NCI-H2107 (cell line): ENCODE measurements at places on chromosomes 4 and X.

GRCh38 chr4:27018076-27018475 lies 157.4 kb downstream of the STIM2 start:
- DNase-seq, result no peak

DNA sequence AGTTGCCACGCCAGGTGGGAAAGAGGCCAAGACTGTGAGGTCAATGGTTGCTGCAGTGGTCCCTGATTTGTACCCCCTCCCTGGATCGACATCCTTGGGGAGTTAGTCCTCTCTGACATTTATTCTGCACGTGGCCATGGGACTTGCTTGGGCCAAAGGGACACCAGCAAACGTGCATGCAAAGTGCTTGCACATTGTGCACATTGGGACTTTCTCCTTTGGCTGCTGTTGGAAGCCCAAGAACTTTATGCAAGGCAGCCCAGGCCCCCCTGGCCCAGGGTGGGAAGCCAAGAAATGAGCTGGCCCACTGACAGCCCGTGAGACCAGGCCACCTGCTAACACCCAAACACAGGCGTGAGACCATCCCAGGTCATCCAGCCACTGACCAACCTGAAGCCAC lies 38.1 kb downstream of the SLC2A9 start:
- DNase-seq, result no peak

DNA sequence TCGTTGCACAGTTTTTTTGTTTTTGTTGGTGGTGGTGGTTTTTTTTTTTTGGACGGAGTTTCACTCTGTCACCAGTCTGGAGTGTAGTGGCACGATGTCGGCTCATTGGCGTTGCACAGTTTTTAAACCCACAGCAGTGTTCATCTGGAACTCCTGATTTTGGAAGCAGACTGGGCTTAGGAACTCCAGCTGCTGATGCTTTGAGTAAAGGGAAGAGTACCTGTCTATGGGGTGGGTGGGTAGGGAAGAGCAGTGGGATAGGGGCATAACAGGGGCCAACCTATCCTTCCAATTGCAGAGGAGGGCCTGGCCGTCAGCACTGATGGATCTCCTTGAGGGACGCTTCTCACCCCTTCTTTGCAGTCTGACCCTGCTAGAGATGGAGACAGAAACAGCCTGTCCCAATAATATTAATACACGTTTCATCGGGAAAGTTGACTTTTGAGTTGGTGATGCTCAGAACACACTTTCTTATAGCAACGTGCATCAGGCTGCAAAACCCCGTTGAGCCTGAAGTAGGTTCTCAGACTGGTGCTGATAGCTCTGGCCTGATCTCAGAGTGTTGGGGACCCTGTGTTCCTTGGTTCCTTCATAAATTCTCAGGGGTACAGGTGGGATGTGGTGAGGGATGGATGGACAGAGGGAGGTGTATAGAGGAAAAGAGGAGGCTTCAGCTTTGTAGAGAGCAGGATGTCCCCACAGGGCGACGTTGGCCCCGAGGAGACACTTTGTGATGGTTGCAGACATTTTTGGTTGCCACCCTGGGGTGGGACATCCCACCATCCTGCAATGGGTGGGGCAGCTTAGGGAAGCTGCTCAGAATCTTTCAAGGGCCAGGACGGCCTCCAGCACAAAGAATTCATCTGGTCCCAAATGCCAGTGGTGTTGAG lies 2.3 kb downstream of the CD99 start:
- DNase-seq, result no peak

- DNase-seq, result no peak
Measured at GRCh38 chr4:107570952-107571351, 149.1 kb downstream of the PAPSS1 start.

GRCh38 chrX:155896512-155896911 lies 15.4 kb downstream of the VAMP7 start:
- no peak for DNase-seq

- peak; percentile 62 for DNase-seq
Measured at GRCh38 chrX:21374163-21374993, at the start of gene CNKSR2. TSS of gene CNKSR2 (plus strand) at chrX:21374418. CDS start at chrX:21374898, 480 bp downstream.

DNA sequence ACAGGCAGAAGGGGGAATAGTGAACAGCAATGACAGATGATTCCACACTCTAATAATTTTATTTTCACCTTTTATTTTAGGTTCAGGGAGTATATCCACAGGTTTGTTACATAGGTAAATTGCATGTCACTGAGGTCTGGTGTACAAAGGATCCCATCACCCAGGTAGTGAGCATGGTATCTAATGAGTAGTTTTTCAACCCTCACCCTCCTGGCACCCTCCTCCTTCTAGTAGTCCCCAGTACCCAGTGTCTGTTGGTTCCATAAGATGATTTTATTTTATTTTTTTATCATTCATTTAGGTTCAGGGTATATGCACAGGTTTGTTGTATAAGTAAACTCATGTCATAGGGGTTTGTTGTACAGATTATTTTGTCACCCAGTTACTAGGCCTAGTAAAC lies 58.6 kb upstream of the UGT8 start:
- no peak for DNase-seq

DNA sequence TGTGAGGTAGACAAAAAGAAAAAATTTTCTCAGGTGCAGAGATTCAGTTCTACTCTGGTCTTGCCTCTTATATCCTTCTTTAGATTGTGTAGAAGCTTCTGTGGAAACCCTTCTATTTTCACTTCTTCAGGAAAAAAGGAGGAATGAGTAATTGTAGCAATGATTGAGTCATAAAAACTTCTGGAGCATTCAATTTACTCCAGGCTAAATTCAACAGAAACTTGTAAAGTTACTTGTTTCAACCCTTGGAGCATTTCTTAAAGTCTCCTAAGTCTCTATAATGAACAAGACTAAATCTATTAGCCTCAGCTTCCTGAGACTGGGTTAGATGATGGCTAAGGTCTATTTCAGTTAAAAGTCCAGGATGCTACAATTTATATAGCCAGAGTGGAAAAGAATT lies 29.9 kb downstream of the BOD1L1 start:
- no peak for DNase-seq

- peak; percentile 2 for DNase-seq
Measured at GRCh38 chr4:9979101-9979701, 42.1 kb downstream of the SLC2A9 start.
